Heart right ventricle (tissue), 16 donors: ENCODE measurements at places on chromosomes 6 and 20.

- DNase-seq: no peak
These were observed 44.6 kb upstream of the SEC63 start for GRCh38 chr6:108002365-108003221.

DNA sequence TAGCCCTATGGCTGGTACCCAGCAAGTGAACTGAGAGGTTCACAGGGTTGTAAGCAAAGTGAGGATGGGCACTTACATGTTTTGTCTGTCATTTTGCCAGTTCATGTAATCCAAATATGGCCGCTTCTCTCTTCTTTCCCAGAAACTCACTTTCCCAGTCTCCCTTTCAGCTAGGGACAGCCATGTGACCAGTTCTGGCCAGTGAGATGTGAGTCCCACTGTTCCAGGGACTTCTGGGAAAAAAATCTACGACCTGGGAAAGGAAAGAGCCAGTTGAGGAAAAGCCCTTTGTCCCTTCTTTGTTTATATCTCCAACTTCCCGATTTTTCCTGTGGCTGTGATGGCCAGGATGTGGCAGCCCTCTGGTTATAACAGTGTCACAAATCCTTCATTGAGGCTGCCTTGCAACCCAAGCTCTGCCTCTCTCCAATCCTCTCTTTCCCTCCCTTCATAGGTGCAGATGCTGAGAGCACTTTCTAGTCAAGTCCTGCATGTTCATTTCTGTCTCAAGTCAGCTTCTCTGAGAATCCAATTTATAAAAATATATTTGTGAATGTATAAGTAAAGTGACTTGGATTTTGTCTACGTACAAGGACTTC is 148.6 kb upstream of the ZFP64 start:
- no peak for DNase-seq

GRCh38 chr6:41836660-41837052 is 49.2 kb downstream of the TOMM6 start:
- DNase-seq: no peak

- DNase-seq: no peak
These were observed 144.0 kb downstream of the BCKDHB start for GRCh38 chr6:80250391-80250997.

GRCh38 chr6:93419304-93420162 is at the start of gene EPHA7:
TSS of gene EPHA7 (minus strand) at chr6:93419559. CDS start at chr6:93419341, 218 bp downstream.
- DNase-seq: peak; percentile 92

GRCh38 chr6:149964308-149965193 is 808 bp downstream of the ULBP1 start:
- DNase-seq: no peak

DNA sequence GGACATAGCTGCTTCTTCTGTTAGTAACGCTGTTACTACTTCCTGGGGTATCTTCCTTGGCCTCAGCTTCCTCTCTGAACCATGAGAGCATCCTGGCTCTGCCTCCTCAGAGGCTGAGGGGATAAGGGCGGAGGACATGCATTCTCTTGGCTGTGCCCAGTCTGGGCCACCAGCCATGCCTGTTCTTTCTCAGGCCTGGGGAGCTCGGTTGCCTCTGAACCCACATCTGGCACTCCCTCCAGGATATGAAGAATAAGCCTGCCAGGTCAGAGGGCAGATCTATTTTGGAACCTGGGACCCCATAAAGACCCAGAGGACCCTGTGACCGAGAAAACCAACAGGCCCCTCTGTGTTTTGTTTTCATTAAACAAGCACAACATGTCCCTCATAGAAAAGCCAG is 6.6 kb upstream of the ANGPT4 start:
- no peak for DNase-seq

DNA sequence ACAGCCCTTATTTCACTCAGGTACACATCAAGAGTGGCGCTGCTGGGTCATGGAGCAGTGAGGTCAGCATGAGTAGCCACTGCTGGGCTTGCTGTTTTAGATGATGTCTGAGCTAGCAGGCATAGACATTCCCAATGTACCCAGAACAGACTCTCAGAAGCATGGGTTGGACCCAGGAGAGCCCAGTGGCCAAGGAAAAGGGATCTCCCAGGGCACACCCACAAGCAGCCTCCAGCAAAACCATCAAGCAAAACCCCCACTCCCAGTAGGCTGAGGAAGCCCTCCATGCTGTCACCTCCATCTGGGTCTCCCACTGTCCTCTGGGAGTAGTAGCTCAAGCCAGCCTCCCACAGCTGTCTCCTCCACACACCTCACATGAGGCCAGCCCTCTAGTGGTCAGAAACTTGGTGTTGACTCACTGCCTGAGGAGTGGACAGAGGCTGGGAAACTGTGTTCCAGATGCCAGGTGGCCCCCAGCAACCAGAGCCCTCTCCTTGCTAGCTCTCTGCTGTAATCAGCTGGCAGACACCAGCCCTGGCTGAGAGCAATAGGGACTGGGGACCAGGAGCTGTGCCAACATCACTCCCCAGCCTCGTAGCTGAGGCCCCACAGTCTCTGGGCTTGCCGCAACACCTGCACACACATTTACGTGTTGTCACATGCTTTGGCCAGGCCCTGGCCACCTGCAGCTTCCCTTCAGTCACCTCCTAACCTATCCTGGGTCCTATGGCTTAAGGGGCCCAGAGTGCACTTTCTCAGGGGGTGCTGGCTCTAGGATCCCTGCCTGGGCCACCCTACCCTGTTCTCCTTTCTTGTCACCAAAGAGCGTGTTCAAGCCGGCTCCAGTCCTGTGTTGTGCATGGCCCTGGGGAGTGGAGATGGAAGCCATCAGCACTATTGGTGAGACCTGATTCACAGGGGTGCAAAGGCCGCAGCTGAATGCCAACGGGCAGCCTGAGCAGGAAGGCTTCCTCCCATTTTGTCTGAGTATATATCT is 1.9 kb upstream of the AP5S1 start:
- DNase-seq: peak; percentile 78

DNA sequence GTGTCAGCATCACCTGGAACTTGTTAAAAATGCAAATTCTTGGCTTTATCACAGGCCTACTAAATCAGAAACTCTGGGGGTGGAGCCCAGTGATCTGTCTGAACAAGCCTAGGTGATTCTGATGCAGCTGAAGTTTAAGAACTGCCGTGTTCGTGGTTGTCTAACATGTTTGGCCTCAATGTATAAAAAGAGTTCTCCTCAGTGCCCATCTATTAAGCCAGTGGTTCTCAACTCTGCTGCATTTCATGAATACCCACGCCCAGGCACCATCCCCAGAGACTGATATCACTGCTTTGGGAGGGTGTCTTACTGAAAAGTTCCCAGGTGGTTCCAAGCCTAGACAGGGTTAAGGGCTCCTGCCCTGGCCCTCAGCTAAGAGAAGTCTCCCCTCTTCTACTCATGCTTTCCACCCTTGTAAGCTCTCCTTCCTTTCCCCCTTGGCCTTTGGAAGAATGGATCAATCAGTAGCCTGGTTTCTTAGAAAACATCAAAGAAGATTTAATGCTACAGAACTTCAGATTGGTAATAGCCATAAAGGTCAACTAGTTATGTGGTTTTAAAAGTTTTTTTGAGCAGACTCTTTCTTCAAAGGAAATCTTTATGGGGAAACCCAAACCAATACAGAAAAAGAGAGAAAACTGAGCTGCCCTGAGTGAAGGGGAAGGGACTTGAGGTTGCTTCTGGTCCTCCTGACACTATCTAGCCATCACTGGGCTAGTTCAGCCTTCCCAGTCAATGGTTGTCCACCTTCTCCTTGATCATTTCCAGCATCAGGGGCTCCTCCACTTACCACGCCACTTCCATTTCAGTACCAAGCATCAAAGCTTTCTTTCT is 38.9 kb upstream of the TNFAIP3 start:
- no peak for DNase-seq

DNA sequence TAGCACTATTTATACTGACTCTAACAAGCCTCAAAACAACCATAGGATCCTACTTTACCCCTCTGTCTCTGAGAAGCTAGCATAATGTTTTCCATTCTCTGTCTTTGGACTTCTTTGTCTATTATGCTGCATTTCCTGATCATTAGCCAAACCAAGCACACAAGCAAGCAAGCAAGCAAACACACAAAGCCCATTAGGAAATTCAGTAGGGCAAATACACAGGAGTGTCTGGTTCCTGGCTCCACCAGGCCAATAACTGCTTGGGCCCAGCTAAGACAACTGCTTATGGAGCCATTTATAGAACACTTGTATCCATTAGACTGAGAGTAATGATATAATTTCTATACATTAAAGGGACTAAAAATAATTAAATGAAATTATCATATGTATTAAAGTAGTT is 952.9 kb upstream of the EPHA7 start:
- no peak for DNase-seq
